Activated CD4-positive, alpha-beta T cell treated with anti-CD3 and anti-CD28 coated beads, Interleukin-2, amount 50 U/mL, for 16 hours (primary cell): ENCODE measurements at places on chromosomes 6 and 20.

GRCh38 chr6:97060254-97060653 lies 135.7 kb downstream of the KLHL32 start:
- DNase-seq: no peak

DNA sequence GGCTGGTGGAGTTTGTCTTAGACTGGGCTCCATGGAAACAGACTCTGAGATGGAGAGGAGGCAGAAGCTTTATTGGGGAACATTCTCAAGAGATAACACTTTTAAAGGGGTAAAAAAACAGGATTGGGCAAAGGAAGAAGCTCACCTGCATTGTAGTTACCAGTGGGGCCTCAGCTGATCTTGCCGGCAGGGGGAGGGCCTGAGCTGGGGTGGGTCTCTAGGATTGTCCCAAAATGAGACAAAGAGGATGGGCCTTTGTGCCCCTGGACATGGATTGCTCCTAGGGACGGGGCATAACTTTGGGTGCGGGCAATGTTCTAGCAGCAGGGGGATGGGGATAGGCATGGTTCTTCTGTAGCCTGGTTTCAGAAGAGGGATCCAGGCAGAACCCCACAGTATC lies 12.5 kb downstream of the SGK2 start:
- DNase-seq: no peak

DNA sequence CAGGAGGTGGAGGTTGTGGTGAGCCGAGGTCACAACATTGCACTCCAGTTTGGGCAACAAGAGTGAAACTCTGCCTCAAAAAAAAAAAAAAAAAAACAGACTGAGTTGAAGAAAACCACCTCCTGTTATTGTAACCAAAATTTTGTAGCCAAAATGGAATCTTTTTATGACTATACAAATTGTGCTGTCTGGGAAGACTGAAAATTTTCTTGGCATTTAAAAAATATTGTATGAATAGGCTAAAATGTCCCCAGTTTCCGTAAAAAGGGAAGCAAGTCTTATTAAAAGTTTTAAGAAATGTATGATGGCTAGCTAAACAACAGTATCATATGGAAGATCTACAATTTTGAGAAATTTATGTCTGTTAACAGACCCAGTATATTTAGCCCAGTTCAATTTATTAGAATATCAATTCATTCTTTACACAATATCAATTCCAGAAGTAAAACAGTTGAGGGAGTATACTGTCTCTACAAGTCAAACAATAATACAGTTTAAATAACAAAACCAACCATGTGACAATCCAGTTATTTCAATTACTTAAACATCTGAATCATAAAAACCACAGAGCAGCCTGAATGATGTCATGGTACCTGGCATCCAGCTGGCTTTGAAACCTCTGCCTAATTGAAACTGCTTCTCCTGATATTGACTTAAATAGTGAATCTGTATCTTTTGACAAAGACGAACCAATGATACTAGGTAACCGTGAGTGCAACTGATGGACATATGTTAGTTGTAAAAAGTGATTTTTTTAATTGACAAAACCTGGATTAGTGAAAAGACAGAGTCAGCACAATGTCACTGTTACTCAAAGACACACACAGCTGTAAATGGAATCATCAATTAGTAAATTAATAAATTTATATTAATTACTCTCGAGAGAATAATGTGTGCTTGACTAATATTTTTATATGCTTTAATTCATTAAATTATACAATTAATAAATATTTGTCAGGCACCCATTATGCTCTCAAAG lies 166.6 kb upstream of the MARCKS start:
- peak; percentile 23 for DNase-seq

- no peak for DNase-seq
Measured at GRCh38 chr20:40491009-40491590, 197.9 kb downstream of the MAFB start.

GRCh38 chr6:12717356-12717755 lies 789 bp downstream of the PHACTR1 start:
- no peak for DNase-seq

- no peak for DNase-seq
Measured at GRCh38 chr6:28808383-28808782, 115.4 kb downstream of the TRIM27 start.

DNA sequence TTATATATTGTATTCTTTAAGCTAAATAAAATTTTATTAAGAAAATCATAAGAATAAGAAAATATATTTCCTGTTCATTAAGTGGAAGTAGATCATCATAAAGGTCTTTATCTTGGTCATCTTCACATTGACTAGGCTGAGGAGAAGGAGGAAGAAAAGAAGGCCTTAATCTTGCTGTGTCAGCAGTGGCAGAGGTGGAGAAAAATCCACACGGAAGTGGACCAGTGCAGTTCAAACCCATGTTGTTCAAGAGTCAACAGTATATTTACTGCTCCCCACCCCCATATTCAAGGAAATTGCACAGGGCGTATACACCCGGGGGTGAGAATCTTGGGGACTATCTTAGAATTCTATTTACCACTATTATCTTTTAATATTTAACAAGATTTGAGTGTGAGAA lies 178.6 kb upstream of the SCGN start:
- no peak for DNase-seq

DNA sequence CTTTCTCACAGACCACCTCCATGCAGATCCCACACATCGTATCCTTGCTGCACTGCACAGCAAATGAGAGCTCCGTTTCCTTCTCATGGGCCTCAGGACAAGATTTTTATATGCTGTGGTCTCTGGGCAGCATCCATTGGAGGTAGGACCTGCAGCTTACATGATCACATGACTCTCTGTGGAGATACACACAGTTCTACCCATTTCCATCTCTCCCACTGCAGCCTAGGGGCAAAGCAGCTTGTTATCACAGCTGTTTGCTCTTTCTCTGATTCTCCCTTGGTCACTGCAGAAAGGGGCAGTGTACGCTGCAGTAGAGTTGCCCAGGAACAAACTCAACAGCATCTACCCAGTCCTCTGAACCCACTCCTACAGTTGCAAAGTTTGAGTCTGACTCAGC lies 48.9 kb downstream of the ZNF334 start:
- DNase-seq: no peak

GRCh38 chr6:106025655-106026054 lies 60.5 kb upstream of the PRDM1 start:
- DNase-seq: peak; percentile 21

DNA sequence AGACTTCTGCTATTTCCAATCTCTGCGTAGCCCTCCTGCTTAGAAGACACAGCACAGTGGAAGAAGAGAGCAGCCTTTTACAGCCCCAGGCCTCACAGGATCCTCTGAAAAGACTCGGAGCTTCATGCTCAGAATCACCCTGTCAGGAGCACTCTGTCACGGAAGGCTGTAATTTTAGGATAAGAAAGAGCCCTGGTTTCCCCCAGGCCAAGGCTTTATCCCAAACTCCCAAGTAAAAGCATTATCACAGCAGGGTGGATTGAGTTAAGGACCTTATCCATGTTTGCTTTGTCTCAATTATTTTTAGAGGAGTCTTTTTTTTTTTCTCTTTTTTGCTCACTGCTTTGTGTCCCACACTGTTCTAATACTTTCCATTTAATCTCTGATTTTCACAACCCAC lies 39.2 kb downstream of the ANKS1A start:
- DNase-seq: no peak

DNA sequence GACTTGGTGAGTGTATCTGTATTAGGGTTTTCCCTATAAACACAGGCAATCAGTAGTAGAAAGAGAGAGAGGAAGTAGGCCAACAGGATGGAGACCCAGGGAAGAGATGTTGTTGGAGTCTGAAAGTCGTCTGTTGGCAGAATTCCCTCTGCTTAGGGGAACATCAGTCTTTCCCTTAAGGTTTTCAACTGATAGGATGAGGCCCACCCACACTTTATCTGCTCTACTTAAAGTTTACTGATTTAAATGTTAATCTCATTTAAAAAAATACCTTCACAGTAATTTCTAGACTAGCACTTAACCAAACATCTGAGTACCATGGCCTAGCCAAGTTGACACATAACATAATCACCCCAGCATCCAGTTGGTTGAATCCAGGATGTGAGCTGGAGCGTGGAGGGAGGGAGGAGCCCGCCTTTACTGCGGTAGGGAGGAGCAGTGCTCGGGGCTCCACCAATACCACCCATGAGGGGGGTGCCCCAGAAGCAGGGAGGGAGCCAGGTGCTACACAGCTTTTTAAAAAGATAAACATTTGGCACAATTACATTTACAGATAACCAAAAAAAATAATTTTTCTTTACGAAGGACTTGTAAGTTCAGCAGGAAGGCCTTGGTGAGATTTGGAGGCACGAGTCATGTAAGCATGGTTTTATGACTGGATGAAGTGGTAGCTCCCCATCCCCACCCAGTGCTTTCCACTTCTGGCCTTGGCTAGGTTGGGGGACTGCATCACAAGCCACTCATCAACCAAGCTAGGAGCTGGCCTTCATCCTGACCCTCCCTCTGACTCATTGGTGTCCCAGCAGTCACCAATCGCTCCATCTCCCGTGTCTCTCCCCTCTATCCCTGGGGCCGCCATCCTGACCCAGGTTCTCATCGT lies 18.4 kb upstream of the SNX9 start:
- DNase-seq: peak; percentile 31

GRCh38 chr20:23937303-23938117 lies 51.1 kb downstream of the GGTLC1 start:
- peak; percentile 53 for DNase-seq

DNA sequence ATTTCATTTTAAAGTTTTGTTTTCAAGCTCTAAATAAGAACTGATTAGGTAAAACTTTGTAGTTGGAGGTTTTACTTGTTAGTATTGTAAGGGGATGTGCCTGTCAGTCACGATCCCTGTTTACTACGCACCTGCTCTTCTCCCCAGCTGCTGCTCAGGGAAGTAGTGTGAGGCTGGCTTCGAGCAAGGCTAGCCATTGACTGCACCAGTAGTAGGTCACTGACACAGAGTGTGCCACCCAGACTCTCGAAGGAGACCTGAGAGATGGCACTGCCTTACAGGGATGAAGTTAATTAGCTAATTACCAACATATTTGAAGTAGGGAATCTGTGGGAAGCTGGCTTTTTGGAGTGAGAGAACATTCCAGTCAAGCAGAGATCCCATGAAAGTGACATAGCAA lies 89.2 kb downstream of the DNAH8 start:
- no peak for DNase-seq

GRCh38 chr6:128478230-128479047 lies 42.0 kb downstream of the PTPRK start:
- no peak for DNase-seq

GRCh38 chr6:26445934-26446667 lies 5.8 kb downstream of the BTN3A3 start:
- peak; percentile 73 for DNase-seq

DNA sequence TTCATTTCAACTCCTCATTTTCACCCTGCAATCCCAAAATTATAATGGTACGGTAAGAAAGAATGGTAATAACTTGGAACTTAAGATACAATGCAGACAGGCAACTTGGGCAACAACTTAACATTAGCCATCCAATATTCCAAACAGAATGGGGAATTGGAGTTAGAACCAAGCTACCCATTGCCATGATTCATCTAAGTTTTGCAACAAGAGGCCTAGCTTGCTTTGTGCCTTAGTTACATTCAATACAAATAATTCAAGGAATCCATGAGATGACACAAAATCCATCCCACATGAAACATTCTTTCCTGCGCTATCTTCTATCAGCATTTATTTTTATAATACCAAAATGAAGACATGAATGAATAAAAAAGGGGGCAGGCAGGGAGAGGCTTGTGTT lies 28.4 kb downstream of the DCDC2 start:
- DNase-seq: no peak

DNA sequence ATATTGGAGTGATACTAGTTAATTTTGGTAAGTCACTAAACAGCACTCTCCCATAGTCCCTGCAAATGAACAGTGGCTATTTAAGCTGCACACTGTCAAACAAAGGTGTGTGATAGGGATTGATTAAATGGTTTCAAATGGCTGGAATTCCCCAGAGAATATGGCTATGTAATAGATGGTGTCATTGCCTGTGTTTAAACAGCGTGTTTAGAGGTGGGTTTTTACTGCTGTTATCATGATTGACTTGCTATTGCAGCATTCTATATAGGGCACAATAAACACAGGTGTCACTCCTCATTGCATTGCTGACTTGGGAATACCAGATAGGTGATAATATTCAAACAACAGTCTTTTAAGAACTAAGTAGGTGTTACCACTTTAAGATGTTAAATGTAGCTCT lies 171.7 kb upstream of the MAN1A1 start:
- no peak for DNase-seq

DNA sequence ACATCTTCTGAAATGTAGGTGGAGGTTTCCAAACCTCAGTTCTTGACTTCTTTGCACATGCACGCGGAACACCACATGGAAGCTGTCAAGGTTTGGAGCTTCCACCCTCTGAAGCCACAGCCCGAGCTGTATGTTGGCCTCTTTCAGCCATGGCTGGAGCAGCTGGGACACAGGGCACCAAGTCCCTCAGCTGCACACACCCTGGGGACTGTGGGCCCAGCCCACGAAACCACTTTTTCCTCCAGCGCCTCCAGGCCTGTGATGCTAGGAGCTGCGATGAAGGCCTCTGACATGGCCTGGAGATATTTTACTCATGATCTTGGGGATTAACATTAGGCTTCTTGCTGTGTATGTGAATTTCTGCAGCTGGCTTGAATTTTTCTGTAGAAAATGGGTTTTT lies 68.7 kb downstream of the RNF217 start:
- DNase-seq: no peak

DNA sequence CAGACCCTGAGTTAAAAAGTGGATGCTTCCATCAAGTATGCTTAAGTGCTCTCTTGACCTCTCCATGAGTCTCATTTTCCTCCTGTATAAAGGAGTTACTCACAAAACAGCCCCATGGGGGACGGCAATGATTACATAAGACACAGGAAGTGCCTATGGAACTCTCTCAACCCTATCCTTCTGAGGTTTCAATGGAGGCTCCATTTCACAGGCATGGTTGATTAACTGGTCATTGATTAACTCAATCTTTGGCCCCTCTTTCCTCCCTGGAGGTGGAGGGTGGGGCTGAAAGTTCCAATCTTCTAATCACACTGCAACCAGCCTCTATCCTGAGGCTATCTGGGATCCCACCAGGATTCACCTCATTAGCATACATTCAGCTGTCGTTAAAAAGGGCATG lies 29.3 kb downstream of the CST8 start:
- no peak for DNase-seq

GRCh38 chr6:80366714-80367113 lies 260.2 kb downstream of the BCKDHB start:
- DNase-seq: no peak

GRCh38 chr20:51238675-51239305 lies 215.9 kb upstream of the KCNG1 start:
- no peak for DNase-seq

GRCh38 chr6:12011276-12012037 lies 655 bp upstream of the HIVEP1 start:
- DNase-seq: peak; percentile 97

GRCh38 chr6:25316626-25317025 lies 37.5 kb downstream of the CARMIL1 start:
- DNase-seq: no peak

DNA sequence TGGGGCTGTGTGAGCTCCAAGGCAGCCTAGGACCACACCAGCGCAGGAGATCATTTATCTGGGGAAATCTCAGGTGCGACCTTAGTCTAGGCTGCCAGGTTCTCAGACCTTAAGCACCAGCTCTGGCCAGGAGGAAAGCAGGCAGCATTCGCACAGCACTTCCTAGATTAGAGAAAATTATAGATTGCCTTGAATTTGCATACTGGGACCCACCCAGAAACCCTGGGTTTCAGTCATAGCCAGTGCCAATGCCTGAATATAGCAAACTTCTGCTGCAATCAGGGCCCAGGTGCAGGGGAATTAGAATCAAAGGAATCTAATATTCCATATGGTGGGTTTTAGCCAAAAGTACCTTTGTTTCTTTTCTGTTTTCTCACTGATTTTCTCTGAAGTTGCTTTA lies 204.3 kb upstream of the CST7 start:
- no peak for DNase-seq
